ENCODE measurements at places on chromosomes 2 and 18.

DNA sequence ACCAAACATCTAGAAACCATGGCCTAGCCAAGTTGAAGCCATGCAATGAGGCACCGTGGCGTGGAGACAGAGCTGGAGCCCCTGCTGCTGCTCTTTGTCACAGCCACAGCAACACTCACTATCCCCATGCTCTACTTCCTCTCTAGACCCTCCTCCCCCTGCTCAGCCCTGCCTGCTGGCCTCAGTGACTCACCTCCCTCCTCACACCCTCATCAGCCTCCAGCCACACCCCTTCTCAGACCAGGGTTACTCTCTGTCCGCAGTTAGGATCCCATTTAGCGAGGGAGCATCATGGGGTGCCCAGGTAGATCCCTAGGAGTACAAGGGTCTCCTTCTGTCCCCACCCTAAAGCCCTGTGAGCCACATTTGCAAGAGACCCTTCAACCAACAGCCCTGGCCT, 25.4 kb upstream of the SOX11 start:
- no peak for DNase-seq

- DNase-seq, result no peak
Measured at GRCh38 chr2:122515731-122516290, 760.4 kb downstream of the TSN start.

DNA sequence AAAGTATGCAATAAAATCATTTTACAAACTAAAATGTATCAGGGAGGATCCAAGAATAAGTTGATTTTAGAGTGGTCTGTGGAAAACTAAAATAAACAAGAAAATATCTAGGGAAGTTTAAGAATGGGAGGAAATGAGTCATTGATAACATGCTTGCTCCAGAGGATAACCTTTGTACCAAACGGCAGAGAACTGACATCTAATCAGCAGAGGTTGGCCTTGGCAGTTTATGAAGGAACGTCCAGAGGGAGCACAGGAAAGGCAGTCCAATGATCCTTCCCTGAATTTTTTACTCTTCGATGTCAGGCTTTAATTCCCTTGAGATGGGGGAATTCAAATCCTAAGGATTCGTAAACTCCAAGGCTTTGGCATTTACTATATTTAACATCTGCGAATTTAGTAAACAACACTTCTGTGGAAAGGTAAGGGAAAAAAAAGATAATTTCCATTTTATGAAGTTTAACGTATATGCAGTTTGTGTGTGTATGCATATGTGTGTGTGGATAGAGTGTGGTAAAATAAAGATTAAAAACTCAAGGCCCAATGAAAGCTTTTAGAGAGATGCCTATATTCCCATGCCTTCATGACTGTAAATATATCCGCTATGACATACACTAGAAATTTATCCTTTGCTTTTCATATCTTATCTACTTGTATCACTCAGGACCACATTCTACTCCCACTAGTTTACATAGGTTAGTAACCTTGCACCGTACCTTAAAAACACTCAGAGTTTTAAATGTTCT, 8.7 kb upstream of the INPP1 start:
- no peak for DNase-seq

- no peak for DNase-seq
Measured at GRCh38 chr2:74778381-74779264, 55.3 kb upstream of the HK2 start.

DNA sequence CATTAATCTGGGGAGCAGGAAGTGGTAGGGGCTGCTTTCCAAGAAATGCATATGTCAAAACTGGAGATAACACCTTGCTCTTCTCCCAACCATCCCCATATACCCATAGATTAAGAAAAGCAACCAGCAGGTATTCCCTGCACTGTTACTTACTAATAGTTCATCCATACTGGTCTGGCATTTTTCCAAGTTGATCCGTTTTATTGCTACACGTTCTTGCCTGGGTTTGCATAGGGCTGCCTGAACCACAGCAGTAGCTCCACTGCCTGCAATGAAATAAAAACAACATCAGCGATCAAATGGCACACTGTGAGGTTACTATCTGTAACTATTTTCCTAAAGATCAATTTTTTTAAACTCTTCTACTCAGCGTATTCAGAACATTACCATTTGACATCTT, 65.6 kb downstream of the STK39 start:
- DNase-seq, result no peak

- DNase-seq, result no peak
Measured at GRCh38 chr2:217897816-217898806, 104.7 kb downstream of the TNS1 start.
